Glutamatergic neuron (in vitro differentiated cells): ENCODE measurements at places on chromosomes 4 and X. TPM values are rescaled to one million over a fixed set of nuclear protein-coding genes. Genes with fewer than 3 reads are reported as not detected.

OTC gene
- not detected for total RNA-seq

VSIG4 gene
- total RNA-seq: not detected

USP17L15 gene
- not detected for total RNA-seq

FGF16 gene
- total RNA-seq: not detected

STPG2 gene
- total RNA-seq: 0.66 TPM

IL15 gene
- total RNA-seq: not detected

CENPVL2 gene
- total RNA-seq: not detected

- DNase-seq: no peak
Observed at GRCh38 chr4:54085284-54085683, 14.7 kb upstream of the GSX2 start.

DNA sequence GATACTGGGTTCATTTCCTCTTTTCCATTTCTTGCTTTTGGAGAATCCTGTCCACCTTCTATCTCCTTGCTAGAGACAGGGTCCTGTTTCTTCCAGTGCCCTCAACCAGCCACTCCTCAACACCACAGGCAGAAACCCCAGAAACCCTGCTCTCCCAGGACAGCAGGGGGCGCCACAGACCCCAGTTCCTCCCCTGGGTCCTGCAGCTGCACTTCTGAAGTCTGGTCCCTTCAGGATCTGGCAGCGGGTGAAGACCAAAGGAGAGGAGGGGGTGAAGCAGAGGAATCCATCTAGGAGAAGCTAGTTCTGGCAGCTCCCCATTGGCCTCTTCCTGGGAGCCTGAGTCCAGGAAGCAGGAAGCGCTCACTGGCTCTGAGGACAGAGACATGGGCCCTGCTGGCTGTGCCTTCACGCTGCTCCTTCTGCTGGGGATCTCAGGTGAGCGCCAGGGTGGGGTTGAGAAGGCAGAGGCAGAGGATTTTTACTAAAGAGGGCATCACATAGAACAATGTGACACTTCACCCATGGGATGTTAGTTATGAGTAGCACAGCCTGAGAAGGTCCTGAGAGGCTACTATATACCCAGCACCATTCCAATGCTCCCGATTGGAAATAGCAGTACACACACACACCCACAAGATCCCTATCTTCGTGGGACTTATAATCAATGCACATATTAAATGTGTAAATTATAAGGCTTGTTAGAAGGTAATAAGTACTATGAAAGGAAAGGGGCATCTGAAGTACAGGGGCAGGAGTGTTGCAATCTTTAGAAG is at the start of gene PRSS48:
Gene PRSS48, plus strand, starts transcription at position 375 of the 776 bp plus-strand sequence. Its CDS starts 12 bp downstream, at position 387.
- peak; percentile 75 for DNase-seq

DNA sequence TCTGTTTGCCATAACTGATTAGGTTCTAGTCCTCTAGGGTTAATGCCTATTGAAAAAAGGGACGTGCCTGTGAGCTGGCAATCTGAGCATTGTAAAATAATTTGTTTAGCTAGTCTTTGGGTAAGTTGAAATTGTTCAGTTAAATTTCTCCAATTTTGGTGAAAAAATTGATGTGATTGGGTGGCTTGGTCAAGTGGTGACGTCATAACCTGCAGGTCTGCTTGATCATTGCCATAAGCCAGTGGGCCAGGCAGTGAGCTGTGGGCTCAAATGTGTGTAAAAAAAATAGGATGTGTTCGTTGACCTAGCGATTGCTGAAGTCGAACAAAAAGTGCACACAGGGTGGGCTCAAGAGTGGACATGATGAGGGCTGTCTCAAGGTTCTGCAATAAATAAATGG is 193.3 kb downstream of the ZC4H2 start:
- no peak for DNase-seq

GRCh38 chr4:42454755-42455420 is 57.6 kb downstream of the SHISA3 start:
- DNase-seq: no peak

DNA sequence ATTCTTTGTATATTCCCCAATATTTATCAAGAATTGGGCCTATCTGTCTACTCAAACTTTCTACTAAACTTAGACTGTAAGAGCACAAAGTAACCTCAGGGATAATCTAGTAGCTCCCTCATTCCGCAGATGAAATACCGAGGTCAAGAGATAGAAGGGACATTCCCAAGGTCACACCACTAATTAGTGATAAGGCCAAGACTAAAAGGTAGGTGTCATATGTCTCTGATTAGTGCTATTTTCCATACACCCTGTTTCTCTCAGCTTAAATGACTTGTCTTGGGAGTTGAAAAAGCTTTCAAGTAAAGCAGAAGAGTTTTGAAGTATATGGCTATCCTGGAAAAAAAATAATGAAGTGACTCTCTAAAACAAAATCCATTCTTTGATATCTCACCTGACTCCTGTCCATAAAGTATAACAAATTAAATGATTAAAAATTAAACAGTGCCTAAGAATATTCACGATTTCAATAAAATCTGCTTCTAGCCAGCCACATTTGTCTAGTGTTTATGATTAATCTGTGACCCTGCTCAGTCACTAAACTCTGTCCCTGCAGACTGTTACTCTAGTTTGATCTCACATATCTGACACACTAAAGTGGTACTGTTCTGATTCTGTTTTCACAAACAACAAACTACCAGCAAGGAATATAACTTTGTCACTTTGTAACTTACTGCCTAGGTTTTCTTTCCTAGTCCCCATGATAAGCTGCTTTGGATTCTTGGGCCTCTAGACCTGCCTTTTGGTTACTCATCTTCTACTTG is 10.3 kb downstream of the GPR174 start:
- no peak for DNase-seq

- DNase-seq: no peak
Observed at GRCh38 chr4:38765382-38765781, 17.4 kb downstream of the TLR10 start.
